DND-41 (cell line): ENCODE measurements at places on chromosomes 5 and 9.

DNA sequence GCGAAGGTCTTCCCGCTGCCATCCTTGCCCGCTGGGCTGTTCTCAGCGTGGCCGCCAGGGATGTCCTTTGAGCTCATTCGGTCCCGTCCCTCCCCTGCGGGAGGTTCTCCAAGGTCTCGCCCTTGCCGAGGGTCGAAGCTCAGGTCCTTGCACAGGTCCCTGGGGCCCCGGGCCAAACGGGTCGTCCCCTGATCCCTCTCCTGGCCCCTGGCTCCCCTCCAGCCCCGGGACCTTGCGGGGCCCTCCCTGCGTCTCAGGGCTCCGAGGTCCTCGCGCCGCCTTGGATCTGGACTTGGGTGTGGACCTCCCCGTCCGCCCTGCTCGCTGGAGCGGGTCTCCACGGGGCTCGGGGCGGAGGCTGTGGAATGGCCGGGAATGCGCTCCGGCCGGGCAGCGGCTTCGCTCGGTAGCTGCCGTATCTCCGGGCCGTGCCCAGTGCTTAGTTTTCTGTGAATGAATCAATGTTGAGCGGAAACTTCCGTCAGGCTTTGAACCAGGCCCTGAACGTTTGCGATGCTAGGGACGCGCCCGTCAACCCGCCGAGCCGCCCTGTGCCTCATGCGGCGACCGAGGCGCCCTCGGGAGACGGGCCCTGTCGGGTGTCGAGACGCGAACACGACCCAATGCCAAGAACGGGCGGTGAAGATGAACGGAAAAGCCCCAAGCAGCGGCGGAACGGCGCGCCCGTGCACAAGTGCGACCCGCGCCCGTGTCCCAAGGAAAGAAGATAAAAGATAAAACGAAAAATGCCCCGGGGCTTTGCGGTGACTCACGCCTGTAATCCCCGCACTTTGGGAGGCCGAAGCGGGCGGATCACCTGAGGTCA is 780 bp downstream of the RNU6ATAC start:
- no peak for DNase-seq

DNA sequence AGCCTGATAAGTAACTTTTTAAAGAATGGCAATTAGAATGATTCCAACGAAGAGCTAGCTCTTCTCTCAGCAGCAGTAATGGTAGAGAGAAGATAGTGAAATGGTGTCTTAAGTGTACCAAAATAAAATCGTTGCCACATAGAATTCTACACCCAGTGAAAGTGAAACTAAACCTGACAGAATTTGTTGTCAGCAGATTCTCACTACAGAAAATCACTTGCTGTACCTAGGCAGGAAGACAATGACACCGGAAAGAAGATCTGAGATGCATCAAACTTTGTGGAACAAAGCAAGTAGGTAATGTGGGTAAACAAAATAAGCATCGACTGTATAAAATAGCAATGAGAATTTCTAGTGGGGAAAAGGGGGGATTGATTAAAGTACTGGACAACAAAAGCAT is 20.7 kb upstream of the EBF1 start:
- DNase-seq = peak; percentile 30

- DNase-seq = no peak
Measured at GRCh38 chr5:95832664-95833063, 10.1 kb upstream of the GLRX start.

DNA sequence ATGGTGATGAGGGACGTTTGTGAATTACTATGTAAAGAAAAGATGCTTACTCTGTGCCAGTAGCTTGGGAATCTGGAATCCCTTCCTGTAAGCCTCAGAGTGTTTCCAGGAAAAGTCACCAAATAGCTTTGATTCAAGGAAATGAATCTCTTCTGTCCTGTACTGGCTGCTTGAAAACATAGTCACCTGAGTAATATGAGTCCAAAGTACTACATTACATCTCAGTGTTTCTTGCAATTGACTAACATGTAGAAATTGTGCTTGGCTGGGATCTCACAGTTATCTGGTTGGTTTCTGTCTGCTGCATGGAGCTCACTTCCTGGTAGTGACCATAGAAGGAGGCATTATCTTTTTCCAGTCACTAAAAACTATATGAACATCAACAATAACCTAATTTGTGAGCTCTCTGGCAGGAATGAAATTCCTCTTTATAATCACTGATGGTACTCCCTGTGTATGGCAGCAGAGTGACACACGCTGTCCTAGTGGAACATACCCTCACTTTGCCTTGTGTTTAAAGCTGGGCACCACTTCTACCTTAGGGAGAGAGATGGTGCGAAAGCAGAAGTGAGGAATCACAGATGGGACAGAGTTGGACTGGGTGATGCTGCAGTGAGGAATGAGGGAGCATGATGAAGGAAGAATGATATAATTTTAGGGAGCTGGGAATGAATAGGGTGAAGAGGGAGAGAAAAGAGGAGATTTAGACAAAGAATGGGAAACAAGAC is 568.5 kb downstream of the RAB3C start:
- DNase-seq = no peak

DNA sequence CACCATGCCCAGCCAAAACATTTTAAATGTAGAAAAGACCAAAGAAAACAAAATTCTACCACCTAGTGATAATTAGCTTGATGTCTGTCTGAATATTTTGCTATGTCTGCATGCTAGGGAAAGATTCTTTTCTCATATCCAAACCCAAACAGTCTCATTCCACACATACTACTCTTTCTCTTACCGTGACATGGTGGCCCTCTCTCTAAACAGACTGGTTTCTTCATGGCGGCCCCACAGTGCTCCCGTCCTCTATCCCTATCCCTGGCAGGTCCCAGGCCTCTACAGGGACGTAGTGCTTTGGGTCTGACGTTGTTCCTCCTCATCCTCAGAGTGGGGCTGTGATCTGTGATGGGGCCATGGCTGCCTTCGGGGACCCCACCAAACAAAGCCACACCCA is 8.1 kb downstream of the CORO2A start:
- DNase-seq = no peak

GRCh38 chr9:1514776-1515363 is 464.7 kb downstream of the DMRT2 start:
- no peak for DNase-seq
